ENCODE measurements at places on chromosomes 5 and 9. TPM values are rescaled to one million over a fixed set of nuclear protein-coding genes. Genes with fewer than 3 reads are reported as not detected.

Gene GADD45G
- 3.8 TPM for total RNA-seq

Gene GABRA1
- not detected for total RNA-seq

Gene PCDHB9
- total RNA-seq = not detected

Gene DNLZ
- total RNA-seq = 31.8 TPM

Gene LIX1
- total RNA-seq = not detected

Gene LCN1
- not detected for total RNA-seq

Gene MAP3K1
- 14.0 TPM for total RNA-seq

Gene FCN1
- total RNA-seq = not detected

Gene CDH10
- not detected for total RNA-seq

Gene TOR2A
- total RNA-seq = 24.9 TPM

Gene ABO
- total RNA-seq = not detected

Gene ANKDD1B
- 0.17 TPM for total RNA-seq

Gene LCN2
- total RNA-seq = not detected

Gene KCNN2
- not detected for total RNA-seq

Gene SLC1A1
- 0.17 TPM for total RNA-seq

Gene THBS4
- total RNA-seq = 1.7 TPM
